Stimulated activated CD4-positive, alpha-beta T cell treated with anti-CD3 and anti-CD28 coated beads, TNF-alpha, amount 100 ng/mL, for 24 hours (primary cell): ENCODE measurements at places on chromosomes 7 and 10.

DNA sequence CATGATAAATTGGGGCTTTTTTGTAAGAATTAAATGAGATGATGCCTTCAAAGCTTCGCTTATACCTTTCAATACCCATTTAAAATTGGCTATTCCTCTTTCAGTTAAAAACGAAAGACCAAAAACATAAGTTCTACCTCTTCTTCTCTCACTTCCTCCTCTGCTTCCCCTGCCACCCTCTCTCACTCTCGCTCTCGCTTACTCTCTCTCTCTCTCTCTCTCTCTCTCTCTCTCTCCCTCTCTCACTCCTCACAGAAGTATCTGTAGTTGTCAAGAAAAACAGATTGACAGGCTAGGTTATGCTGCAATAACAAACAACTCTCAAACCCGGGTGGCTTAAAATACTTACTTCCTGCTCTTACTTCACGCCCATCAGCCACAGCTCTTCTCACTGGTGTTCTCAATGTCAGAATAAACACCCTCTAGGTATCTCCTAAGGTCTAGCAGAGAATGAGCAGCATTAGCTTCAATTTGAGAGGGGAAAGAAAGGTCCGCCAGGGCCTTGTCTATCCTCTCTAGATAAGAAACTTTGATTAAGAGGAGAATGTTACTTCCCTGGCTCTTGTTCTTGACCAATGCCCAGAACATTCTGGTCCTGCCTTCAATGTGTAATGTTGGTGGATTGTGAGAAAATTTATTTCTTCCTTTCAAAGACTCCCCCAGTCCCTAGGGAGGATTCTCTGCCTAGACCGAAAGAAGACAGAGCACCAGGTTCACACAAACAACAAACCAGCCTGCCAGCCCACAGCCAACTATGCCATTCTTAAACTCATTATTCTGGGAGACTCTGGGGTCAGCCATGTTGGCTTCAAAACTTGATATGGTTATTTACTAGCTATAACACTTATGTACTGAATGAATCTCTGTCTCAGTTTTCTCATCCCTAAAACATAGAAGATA is 1028.7 kb downstream of the XPNPEP1 start:
- DNase-seq, result no peak

GRCh38 chr7:1046722-1047679 is 2.7 kb downstream of the GPR146 start:
- DNase-seq, result no peak

DNA sequence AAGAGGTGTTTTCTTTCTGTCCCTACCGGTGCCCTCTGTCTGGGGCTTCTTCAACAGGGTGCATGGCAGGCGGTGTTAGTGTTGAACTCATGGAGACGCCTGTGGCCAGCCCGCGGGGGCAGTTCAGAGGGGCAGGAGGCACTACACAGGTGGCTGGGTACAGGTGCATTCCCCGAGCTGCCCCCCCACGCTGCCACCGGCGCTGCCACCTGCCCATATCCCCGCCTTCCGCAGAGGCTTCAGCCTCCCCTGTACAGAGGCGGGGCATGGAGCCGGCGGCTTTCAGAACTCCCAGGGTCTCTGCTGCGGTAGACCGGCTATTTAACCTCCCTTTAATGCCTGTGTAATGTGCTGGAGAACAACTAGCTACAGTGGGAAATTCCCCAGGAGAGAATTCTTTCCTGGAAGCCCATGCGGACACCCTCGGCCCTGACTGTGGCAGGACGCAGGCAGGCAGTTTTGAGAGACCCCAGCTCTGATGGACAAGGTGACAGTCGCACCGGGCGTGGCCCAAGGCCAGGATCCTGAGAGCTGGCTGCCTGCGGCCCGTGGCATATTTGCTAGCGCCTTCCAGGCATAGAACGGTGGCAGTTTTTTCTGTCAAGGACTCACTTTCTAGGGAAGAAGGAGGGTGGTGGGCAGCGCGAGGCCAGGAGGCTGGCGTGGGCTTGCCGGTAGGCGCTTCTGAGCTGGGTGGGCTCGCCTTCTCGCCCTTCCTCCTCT is 53.7 kb upstream of the ZNF32 start:
- no peak for DNase-seq

GRCh38 chr7:47471358-47471703 is 110.6 kb downstream of the TNS3 start:
- DNase-seq, result no peak

DNA sequence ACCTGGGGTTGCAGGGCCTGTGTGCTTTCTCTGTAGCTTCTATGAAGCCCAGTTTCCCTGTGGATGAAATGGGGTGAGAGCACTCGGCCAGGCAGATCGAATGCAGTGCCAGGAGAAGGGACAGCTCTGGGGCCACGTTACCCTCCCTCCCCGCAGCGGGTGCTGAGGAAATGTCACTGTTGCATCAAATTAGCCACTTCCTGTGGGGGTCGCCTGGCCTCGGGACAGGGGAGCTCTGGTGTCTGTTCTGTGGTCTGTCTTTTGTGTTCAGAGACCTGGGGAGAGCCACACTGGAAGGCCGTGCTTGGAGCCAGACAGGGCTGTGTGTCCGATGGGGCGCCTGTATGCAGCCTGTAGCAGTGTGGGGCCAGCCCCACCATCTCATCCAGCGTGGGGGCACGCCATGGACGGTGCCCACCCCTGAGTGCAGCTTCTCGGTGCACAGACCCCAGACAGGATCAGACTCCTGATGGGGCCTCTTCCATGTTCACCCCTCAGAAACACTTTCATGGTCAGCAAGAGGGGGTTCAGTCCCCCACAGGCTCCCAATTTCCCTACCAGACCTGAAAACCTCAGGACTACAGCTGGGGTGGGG is 13.6 kb downstream of the TTYH3 start:
- no peak for DNase-seq

DNA sequence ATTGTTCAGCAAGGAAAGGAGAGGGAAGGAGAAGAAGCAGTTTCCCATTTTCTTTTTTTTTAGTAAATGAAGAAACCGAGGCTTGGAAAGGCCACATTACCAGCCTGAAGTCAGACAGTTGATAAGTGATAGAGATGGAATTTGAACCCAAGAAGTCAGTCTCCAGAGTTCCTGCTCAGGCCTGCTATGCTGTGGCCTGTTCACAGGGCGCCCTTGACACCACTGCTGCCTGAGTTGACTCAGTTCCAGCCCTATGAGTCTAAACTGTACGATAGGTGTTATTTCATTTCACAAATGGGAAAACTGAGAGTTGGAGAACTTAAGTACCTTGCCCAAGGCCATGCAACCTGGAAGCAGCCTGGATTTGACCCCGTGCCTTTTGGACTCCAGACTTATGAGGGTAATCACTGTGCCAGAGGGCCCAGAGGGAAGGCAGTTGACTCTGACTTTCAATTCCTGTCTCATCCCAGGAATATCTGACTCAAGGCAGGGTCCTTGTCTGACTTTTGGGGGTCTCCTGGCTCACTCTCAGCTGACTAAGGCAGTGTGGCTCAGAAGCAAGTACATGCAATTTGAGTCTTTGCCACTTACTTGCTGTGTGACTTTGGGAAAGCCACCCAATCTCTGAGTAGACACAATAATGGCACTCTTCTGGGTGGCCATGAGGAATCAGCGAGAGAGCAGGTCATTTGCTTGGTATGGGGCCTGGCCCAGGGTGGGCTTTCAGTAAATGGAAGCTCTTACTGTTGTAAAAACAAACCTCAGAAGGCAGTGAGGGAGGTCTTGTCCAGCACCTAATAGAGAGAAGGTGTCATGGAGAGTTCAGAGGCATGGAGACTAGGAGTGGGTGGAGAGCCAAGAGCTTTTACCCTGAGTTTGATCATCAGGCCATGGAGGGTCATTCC is 17.9 kb upstream of the RBM20 start:
- no peak for DNase-seq

GRCh38 chr10:1451362-1451888 is 285.9 kb downstream of the ADARB2 start:
- DNase-seq, result no peak

DNA sequence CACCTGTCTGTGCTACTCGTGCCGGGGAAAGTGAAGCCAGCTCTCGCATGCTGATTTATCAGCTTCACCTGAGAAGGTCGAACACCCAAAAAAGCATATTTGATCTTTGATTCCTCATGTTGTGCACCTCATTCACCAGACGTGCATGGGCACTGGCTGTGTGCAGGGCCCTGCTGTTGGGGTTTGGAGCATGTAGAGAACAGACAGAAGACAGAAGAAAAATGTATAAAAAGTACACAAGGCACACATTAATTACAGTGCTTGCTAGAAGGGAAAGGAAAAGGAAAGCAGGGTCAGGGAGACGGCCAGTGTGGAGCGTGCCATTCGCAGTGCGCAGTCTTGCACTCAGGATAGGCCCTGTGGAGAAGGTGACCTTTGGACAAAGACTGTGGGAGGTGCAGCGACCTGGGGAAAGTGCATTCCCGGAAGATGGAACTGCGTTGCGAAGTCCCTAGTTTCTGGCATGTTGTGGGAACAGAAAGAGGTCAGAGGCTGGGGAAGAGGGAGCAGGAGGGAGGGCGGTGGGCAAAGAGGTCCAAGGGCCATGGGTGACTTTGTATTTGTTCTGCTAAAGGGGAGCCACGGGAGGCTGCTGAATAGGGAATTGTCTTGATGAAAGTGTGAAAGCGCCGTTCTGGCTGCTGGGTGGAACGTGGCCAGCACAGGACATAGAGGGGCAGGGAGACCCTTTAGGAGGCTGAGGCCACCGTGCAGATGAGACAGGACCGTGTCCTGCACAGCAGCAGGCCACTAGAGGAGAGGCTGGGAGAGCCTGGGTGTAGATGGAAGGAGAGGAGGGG is 232.8 kb downstream of the GLRX3 start:
- DNase-seq, result no peak

- no peak for DNase-seq
Measured at GRCh38 chr10:70530315-70530714, 51.7 kb downstream of the PALD1 start.

- DNase-seq, result no peak
Measured at GRCh38 chr7:151150388-151150787, 17.1 kb downstream of the GBX1 start.
